ENCODE measurements at places on chromosomes 2 and 18.

- DNase-seq = no peak
These were observed 126.0 kb downstream of the GLI2 start for GRCh38 chr2:120861576-120862191.

DNA sequence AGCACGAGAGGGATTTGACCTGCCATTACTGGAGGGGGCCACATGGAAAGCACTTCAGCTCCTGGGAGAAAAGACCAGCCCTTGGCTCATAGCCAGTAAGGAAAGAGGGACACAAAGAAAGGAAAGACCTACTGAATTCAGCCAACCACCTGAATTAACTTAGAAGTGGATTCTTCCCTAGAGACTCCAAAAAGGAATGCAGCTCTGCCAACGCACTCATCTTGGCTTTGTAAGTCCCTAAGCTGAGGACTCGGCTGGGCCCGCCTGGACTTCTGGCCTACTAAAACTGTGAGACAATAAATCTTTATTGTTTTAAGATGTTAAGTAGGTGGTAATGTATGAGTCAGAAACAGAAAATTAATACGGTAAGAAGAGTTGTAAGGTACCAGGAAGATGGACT lies 11.5 kb downstream of the ATF2 start:
- DNase-seq = no peak

GRCh38 chr2:16862471-16862870 lies 196.8 kb upstream of the CYRIA start:
- no peak for DNase-seq

DNA sequence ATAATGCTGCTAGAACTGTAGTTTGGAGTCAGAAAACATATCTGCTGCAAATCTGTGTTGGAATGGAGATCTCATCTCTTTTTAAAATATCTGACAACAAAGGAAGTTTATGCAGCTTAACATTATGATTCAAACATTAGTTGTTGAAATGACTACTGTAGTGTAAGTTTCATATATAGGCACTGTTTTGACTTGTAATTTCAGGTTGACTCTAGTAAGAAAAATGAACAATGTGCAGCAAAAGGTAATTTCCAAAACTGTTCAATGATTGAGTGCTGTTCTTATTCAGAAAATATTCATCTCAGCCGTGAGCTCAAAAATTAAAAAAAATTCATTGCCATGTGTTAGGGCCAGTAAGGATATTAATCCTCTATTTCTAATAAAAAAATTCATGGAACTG lies 48.5 kb downstream of the CCDC138 start:
- DNase-seq = no peak

DNA sequence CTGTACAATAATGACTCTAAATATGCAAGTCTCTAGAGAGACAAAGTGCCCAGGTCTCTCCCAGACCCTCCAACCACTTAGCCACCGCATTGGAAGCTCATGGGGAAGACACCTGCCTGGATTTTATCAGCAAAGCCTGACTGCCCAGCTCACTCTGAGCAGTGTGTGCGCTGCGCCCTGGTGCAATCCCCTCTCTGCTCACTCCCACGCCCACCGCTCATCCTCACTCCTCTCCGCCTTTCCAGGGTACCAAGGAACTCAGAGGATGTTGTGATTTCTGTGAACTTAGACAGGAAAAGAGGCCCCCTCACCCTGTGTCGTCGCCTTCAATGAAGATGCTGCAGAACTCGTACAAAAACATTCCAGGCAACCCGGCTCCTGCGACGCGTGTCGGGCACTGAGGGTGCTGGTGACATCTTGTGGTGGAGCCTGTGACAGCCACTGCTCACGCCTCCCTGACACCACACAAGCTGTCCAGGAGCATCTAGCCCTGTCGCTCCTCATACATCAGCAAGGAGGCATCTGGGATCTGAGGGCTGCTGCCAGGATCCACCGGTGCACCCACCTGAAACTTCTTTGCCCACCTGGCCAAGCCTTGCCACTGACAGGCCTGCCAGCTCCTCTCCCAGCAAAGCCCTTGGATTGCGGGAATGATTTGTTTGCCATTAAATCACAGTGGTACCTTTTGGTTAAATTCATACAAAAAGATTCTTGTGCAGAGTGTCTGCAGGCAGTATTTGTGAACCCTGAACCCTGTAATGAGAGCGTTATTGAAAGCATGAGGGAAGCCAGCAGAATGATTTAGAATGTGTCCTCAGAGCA lies 220.4 kb downstream of the ZNF516 start:
- DNase-seq = no peak

DNA sequence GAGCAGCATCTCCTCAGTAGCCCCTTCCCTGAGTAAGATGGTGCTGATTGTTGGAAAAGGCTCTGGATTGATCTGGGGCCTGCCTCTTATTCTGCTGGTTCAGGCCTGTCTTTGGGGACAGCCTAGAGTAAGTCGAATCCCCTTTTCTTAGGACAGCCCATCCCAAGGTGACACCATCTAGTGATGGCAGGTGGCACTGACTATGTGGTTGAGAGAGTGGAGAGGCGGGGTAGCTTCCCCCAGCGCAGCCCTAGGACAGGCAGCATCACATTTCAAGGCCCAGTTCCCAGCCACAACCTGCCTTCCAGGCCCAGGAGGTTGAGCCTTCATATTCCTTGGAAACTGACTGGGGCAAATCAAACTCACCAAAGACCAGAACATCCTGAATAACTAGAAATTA lies 69.1 kb upstream of the B3GNT7 start:
- DNase-seq = no peak

DNA sequence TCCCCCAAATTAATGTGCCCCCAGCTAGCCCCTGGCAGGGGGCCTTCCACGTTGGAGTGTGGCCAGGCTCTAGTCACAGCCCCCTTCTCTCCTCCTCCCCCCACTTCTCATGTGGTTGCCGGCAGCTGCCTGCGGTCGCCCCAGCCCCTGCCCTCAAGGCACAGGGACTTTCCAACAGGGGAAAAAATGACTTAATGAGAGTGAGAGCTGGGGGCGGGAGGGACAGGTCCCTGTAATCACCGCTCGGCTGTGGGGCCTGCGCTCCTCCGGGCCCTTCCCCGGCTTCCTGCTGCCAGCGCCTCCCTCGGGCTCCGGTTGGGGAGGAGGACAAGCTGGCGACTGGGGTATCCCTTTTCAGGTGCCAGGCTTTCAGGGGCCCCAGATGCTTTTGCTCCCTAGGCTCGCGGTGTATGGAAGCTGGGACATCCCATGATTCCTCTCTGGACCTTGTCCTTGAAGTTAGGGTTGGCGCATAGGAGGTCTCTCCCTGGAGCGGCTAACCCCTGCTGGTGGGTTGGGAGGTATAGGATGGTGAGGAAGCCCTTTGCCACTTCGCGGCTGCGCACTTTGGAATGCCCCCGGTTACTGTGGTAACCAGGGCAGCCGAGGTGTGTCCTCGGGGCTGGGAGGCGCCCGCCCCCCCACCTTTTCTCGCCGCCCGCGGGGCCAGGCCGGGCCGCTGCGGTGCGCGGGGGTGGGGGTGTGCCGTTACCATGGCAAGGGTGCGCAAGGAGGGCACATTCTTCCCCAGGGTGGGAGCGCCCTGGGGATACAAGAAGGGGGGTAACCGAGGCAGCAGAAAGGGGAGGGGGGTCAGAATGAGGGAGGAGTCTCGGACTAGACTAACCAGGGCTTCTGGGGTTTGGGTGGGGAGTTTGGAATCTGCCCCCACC lies 16.1 kb downstream of the WNT10A start:
- DNase-seq = peak; percentile 84

DNA sequence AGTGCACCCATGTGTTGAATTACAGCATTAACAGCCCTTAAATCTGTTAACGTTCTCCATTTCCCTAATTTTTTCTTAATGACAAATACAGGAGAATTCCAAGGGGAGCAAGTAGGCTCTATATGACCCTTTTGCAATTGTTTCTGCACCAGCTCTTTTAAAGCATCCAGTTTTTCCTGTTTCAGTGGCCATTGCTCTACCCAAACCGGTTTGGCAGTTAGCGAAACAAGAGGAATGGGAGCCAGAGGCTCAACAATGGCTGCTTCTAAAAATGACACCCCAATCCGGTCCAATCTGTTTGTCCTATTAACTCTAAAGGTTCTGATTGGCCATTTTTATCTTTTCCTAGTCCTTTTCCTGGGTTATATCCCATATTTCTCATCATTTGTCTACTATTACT lies 15.1 kb upstream of the SUCLG1 start:
- DNase-seq = no peak

GRCh38 chr2:142822190-142822589 lies 55.3 kb upstream of the KYNU start:
- DNase-seq = no peak

DNA sequence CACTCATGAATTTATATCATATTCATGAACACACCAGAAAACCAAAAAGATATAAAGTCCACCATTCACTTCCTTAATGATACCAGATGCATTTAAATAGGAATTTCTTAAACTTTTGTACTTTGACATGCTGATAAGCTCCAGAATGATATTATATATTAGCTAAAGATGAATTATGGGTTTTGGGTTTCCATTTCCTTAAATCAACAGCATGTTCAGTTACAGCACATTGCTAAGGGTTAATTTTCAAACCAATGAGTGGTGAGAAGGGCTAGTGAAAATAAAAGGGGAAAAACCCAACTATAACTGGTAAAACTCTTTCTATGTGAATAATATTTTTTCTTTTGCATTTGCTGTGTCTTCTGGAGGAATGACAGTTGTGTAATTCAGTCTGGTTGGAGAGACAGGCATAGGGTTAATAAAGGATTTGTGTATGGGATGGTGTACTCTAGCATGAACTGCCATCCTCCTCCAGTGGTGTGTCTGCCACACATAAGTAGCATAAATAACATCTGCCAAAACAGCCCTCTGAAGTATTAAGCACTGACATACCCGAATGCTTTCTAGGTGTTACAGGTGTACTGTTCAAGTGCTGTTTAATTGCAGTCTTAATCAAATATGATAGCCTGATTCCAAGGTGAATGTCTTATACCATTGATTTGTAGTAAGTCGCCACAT lies 19.3 kb upstream of the CPS1 start:
- DNase-seq = no peak

- no peak for DNase-seq
These were observed 73.6 kb upstream of the STK17B start for GRCh38 chr2:196244966-196245365.

- no peak for DNase-seq
These were observed 465.4 kb upstream of the TNP1 start for GRCh38 chr2:217325251-217325650.

Data from activated CD8-positive, alpha-beta memory T cell treated with anti-CD3 and anti-CD28 coated beads, Interleukin-2, amount 50 U/mL, for 4 hours (primary cell).